ENCODE measurements at places on chromosomes 2 and 18.

- no peak for DNase-seq
Measured at GRCh38 chr2:12701786-12702167, 15.0 kb upstream of the TRIB2 start.

GRCh38 chr2:158325782-158326340 lies 130.7 kb downstream of the CCDC148 start:
- DNase-seq = no peak

- peak; percentile 15 for DNase-seq
Measured at GRCh38 chr2:54041135-54041534, 70.3 kb upstream of the PSME4 start.

DNA sequence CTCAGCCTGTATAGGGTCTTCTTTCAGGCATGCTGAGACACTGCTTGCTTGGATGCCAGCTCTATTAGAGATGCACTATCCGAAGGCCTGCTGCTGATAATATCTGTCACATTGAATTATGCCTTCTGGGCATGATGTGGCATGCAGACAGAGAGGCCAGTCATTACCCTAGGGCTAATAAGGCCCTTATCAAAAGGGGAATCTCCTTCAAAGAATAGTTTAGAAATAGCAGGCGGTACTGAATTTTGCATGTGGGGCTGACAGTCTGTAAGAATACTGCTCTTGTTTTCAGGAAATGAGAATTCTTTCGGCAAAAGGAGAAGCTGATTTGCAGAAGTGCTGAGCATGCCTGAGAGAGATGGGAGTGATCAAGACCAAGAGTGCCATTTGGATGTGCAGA lies 13.1 kb upstream of the LHCGR start:
- DNase-seq = no peak

DNA sequence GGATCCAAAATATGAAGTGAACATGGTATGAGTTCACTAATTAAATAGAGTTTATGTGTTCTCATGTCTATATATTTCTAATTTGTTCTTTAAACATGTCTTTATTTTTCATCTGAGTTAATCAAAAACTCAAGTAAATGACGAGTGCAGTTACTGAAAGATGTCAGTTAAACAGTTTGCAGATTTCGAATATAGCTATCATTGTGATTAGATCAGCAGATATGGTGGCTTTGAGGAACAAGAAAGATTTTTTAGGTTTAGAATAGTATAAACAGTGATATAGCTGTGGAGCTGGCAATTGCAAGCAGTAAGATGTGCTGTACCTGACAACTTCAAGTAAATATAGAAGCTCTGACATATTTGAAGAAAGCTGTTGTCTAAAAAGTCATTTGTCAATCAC lies 49.7 kb downstream of the TANK start:
- no peak for DNase-seq

- DNase-seq = no peak
Measured at GRCh38 chr2:240996834-240997140, 1.6 kb upstream of the SNED1 start.

DNA sequence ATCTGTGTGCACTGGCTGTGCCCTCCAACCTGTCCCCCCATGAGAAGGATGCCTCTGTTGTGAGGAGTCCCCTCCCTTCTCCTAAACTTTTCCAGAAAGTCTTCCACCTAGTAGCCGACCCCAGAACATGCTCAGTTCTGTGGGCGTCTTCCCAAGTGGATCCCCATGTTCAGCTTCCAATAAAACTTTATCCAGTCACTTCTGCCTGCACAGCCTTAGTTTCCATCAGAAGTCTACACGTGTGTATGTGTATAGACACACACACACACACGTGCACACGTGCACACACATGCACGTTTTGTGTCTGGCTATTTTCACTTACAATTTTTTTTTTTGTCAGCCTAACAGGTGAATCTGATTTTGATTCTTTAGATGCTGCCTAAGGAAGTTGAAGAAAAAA lies 115.1 kb downstream of the RTP5 start:
- DNase-seq = no peak

DNA sequence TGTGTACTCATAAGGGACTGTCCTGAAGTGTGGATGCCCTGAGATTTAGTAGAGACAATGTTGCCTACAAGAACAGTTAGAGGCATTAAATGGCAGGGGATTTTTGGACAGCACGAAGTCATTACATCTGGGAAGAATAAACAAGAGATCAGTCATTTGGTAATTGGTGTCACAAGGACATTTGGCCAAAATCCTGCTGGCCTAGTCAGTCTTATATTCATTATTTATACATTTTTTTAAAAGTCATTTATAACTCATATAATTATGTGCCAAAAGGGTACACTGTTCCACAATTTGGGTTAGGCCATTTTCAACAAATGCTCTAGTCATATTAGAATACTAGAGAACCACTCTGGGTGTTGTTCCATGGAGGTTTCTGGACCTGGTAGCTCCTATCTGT lies 104.7 kb downstream of the LRATD1 start:
- no peak for DNase-seq

GRCh38 chr2:199378948-199379650 lies 78.6 kb downstream of the SATB2 start:
- no peak for DNase-seq

- no peak for DNase-seq
Measured at GRCh38 chr2:15363142-15363541, 198.0 kb downstream of the NBAS start.

- no peak for DNase-seq
Measured at GRCh38 chr2:64105670-64106461, 38.4 kb downstream of the PELI1 start.

DNA sequence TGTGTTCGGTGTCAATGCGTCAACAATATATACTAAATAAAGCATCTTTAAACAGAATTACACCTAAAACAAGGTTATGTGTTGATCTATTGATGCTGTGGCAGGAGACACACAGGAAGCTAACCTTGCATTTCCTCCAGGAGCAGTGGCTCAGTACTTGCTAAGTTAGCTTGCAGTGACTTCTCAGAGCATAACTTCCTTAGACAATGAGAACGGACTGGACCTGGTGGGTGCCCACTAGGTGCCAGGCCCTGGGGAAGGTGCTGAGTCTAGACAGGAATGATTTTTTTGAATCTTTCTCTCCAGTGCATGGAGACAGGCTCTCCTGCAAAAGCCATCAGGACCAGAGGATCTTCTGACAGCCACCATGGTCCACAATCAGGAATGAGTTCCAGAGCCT lies 73.8 kb upstream of the MGAT4A start:
- no peak for DNase-seq

- no peak for DNase-seq
Measured at GRCh38 chr2:238015705-238016104, 45.1 kb upstream of the SCLY start.

DNA sequence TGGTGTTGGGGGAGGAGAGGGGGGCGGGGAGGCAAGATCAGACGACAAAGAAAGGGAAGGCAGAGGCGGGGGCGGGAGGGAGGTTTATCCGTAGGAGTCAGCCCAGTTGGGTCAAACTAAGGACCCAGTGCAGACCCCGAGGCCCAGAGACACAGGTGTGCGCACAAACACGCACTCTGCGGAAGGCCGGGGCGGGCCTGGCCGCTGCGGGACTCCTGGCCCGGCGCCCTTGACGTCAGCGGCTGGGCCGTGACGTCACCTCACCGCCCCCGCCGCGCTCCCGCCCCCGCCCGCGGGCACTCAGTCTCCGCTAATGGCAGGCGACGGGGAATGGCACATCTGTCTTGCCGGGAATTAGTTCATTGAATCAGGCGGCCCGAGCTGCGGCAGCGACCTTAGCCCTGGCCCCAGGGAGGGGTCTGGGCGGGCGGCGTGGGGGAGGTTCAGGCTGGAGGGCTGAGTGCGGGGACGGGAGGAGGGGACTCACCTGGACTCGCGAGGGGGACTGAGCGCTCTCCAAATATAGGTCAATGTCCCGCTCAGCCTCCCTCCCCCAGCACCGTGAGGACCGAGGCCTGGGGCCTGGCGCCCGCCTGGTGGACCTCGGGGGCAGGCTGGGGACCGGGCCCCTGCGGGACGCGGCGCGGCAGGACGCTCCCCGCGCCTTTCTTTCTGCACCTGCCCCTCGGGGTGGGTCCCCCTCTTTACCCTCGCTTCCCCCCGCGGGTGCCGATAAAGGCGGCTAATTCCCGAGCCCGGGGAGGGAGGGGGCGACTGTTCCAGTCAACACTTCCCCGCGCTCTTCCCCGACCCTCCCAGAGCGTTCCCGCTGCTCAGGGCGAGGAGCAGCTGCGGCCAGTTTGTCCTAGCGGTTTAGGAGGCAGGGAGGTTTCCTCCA lies 15.5 kb upstream of the ECEL1 start:
- no peak for DNase-seq

DNA sequence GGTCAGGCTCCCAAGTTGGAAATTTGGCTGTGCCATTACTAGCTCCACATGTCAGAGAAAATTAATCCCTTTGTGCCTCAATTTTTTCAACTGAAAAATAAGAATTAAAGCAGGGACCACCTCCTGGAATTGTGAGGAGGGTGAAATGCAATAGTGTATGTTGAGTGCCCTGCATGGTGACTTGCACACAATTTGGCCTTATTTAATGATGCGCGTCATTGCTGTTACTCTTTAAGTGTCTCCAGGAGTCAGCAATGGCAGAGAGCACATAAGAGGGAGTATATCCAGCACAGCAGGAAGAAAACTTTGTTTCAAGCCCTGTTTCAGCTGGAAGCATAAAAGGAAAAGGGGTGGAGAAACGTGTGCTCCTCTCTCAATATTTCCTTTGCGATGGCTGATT lies 215.8 kb downstream of the ALK start:
- no peak for DNase-seq

DNA sequence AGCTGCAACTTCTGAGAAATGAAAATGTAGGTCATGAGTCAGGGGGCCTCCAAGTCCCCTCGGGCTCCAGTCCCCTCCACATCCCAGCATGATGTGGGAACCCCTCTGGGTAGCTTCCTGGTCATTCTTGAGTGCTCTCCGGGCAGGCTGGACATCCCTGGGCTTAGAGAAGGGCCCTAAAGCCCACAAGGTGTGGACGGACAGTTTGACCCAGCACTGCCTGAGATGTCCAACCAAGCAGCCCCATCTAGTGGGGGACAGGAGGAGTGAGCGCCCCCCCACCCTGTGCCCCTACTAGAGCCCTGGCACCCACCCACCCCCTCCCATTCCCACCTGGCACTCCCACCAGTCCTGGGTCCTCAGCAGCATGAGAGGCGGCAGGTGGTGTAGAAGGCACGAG lies 46.0 kb downstream of the CYP27C1 start:
- no peak for DNase-seq

DNA sequence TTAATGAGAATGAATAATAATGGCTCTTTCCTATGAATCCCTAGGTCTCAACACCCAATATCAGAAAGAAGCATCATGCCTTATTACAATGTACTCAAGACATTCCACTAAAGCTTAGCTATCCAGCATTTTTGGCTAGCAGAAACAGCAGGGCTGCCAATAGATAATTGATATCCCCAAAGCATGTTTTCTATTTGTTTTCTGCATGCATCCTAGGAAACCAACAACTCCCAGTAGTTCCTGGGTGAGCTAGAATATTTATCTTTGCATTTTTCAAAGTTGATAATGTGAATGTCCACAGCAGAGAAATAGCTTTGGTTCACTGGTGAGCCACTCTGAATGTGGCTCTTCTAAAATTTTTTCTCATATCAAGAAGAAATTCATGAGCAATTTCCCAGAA lies 5.8 kb upstream of the ANTXR1 start:
- no peak for DNase-seq

DNA sequence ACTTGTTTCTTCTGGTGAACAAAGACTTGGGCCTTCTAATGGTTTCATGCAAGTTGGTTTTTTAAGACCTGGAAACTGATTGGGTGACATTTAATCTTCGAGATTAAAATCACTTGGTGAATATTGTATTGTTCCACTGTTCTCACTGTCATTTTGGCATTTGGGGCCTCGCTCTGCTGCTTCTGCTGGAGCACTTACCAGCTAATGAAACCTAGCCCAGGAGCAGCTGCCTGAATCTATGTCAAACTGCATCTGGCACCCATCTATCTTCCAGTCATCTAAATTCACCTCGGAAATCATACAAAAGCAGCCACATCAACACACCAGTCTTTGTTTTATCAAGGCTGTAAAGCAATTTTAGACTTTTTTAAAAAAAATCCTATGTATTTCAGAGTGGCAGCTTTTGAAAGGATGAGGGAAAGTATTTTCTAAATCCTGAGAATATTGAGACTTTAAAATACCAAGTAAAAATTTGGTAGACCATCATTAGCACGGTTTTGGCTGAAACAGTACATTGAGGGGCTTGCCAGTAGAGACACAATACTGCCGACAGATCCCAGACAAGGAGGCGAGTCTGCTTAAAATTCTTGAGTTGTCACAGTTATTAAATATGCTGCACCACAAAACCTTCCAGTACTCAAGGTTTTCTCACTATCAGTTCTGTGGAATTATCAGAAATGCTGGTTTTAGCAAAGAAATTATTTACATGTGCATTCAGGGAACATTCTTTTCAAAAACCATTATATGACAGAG lies 26.1 kb upstream of the SERTAD2 start:
- no peak for DNase-seq

- DNase-seq = no peak
Measured at GRCh38 chr18:13800505-13801259, 23.3 kb upstream of the MC5R start.

- no peak for DNase-seq
Measured at GRCh38 chr2:71746946-71747501, 293.7 kb downstream of the DYSF start.

DNA sequence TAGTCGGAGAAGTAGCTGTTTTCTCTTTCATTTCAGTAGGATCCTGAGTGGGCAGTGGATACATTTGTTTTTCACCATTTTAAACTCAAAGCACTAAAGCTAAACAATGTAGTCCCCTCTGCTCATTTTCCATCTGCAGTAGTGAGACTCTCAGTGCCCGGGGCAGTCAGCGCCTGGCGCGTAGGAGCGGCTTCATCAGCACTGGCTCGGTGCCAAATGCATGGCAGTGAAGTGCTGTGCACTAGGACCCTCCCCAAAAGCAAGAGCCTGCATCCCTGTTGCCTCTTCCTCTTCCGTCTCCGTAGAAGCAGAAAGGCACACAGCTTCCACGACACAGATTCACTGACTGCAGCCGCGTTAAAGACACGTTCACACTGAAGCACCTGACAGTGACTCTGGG lies 19.0 kb upstream of the ESPNL start:
- no peak for DNase-seq

DNA sequence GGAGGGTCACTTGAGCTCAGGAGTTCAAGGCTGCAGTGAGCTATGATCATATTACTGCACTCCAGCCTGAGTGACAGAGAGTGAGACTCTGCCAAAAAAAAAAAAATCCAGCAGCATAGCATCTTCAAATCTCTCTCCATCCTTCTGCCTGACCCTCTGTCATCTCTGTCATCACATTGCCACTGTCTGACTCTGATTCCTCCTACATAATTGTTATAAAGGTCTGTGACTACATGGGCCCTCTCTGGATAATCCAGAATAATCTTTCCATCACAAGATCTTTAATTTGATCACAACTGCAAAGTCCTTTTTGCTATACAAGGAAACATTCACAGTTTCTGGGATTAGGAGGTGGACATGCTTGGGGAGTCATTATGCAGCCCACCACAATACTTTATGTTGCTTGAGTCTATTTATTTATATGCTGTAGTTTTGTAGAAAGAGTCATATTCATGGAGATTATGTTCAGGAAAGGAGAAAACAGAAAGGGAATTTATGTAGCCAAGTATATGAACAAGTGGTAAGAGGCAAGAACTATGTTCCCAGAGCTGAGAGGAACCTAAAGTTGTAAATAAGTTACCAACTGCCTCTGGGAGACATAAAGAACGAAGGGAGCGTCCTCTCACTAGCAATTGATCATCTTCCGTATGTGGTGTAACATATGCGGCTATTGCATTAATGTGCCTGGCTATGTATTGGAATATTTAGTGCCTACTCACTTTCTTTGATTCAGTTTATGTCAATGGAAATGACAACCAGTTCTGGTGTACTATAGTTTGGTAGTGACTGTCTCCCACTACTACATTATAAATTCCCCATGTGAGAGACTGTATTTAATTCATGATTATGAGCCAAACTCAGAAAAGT lies 21.5 kb downstream of the RND3 start:
- DNase-seq = no peak

GRCh38 chr2:178229927-178230326 lies 35.6 kb downstream of the OSBPL6 start:
- DNase-seq = no peak
